Caco-2 (cell line): ENCODE measurements at places on chromosomes 2 and 18. TPM values are rescaled to one million over a fixed set of nuclear protein-coding genes. Genes with fewer than 3 reads are reported as not detected.

- H3K4me3 ChIP-seq: no peak overlapping the region
- no peaks in the 10 kb centered on the region for H3K36me3 ChIP-seq
- no peak for DNase-seq
- H3K27ac ChIP-seq: no peak overlapping the region
These were observed 13.1 kb upstream of the TEX44 start for GRCh38 chr2:231579560-231579959.

- H3K4me3 ChIP-seq: no peak overlapping the region
- H3K27ac ChIP-seq: no peak overlapping the region
- no peak for DNase-seq
- no peaks in the 10 kb centered on the region for H3K27me3 ChIP-seq
- H3K36me3 ChIP-seq: peaks cover 2% of the 10 kb centered on the region; the same call in 1 of the 2 replicates
These were observed 124.0 kb downstream of the GBX2 start for GRCh38 chr2:236044191-236044590.

DNA sequence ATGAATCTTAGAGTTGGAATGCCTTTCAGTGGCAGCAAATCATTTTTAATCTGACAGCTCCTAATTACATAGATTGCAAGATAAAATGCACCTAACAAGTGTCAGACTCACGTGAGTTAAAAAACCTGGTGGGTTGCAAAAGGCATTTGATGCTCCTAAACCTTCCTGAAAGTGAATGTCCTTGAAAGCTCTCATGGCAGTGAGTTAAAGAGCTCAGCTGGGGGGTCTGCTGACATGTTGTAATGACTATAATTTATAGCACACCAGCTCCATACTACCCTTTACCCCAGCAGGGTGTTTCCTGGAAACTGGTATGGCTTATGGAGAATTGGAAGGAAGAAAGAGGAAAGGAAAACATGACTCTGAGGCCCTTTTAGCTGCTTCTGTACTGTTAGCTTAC is 91.9 kb upstream of the CAVIN2 start:
- DNase-seq: no peak
- H3K4me3 ChIP-seq: no peak overlapping the region
- no peaks in the 10 kb centered on the region for H3K36me3 ChIP-seq
- no peaks in the 10 kb centered on the region for H3K4me1 ChIP-seq
- no peaks in the 10 kb centered on the region; the same call in 1 of the 2 replicates for H3K27me3 ChIP-seq

DNA sequence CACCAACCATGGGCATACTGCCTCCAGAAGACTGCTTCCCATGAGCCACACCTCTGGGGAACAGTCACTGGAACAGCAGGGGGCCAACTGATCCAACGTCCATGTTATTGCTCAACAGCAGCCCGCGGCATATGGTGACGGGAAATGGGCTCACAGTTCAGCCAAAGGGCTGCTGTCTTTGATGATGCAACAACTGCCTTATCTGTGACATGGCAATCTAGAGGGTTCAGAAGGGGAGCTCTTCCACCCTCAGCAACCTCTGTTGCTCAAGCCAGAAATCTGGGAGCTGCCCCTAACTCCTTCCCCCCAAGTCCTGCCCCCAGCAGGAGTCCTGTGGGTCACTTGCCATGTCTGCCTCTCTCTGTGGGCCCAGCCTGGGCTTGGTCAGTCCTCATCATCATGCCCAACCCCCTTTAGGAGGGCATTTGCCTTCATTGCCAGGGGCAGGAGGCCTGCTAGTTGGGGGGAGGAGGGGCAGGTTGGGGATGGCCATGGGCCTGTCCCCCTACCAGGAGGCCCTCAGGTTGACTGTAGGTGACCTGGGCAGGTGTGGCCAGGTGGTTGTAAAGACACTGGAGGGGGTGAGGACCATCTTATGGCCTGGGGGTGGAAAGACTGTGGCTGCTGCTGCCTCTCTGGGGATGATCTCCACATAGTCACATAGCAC is 212.9 kb downstream of the CYP26B1 start:
- H3K27ac ChIP-seq: no peak overlapping the region
- no peaks in the 10 kb centered on the region for H3K4me1 ChIP-seq
- H3K27me3 ChIP-seq: no peaks in the 10 kb centered on the region
- no peak for DNase-seq

Gene RGPD4
- 0.07 TPM in 1 of 2 replicates, not detected in the other for total RNA-seq

Gene RNF144A
- 1.6 and 3.0 TPM in 2 replicates for total RNA-seq

Gene KCNG2
- not detected in 2 replicates for total RNA-seq

Gene SATB2
- 1.1 and 1.2 TPM in 2 replicates for total RNA-seq

Gene LYG1
- total RNA-seq: 0.67 and 0.93 TPM in 2 replicates

Gene BCL2
- total RNA-seq: 6.3 and 6.5 TPM in 2 replicates

Gene PRKAG3
- not detected in 2 replicates for total RNA-seq
